ENCODE measurements at places on chromosomes 6 and 20. TPM values are rescaled to one million over a fixed set of nuclear protein-coding genes. Genes with fewer than 3 reads are reported as not detected.

Gene CST2
- not detected for total RNA-seq

Gene C6orf52
- total RNA-seq, result 2.0 TPM

Gene ADAM33
- not detected for total RNA-seq

Gene RUNX2
- 12.7 TPM for total RNA-seq

Gene MPC1
- 24.1 TPM for total RNA-seq

Gene TNFRSF21
- 0.29 TPM for total RNA-seq

Gene XKR7
- not detected for total RNA-seq

Gene BMP2
- not detected for total RNA-seq

Gene ZNF343
- total RNA-seq, result 12.9 TPM

Gene CLPSL1
- total RNA-seq, result not detected

Gene RNF144B
- 0.32 TPM for total RNA-seq

Gene FAM110A
- 28.3 TPM for total RNA-seq

Gene IRF4
- total RNA-seq, result 221 TPM

Gene TINAG
- total RNA-seq, result not detected

Measured in T-helper 1 cell treated with Interleukin-12 subunit alpha and Interleukin-12 subunit beta and Interleukin-4 antibody, amounts not matched to agents 30 ng/mL and 1 ng/mL, for 36 hours (primary cell).